ENCODE measurements at places on chromosomes 13 and 19. TPM values are rescaled to one million over a fixed set of nuclear protein-coding genes. Genes with fewer than 3 reads are reported as not detected.

The CEACAM3 gene
- not detected for total RNA-seq

The CDX2 gene
- not detected for total RNA-seq

The LCP1 gene
- 346 TPM for total RNA-seq

The SCN1B gene
- 1.9 TPM for total RNA-seq

The PPAN gene
- total RNA-seq, result 122 TPM

The TJP3 gene
- 1.3 TPM for total RNA-seq

The NPAS1 gene
- total RNA-seq, result 1.2 TPM

The FAAP24 gene
- total RNA-seq, result 2.5 TPM

The FGF22 gene
- not detected for total RNA-seq

The UBL3 gene
- 28.9 TPM for total RNA-seq

The LENG8 gene
- total RNA-seq, result 238 TPM

The CLDND2 gene
- total RNA-seq, result not detected

The SYT3 gene
- total RNA-seq, result not detected

The TEX29 gene
- total RNA-seq, result 0.34 TPM

- no peak for DNase-seq
Measured at GRCh38 chr19:10826231-10826630, 9.8 kb downstream of the TMED1 start.

DNA sequence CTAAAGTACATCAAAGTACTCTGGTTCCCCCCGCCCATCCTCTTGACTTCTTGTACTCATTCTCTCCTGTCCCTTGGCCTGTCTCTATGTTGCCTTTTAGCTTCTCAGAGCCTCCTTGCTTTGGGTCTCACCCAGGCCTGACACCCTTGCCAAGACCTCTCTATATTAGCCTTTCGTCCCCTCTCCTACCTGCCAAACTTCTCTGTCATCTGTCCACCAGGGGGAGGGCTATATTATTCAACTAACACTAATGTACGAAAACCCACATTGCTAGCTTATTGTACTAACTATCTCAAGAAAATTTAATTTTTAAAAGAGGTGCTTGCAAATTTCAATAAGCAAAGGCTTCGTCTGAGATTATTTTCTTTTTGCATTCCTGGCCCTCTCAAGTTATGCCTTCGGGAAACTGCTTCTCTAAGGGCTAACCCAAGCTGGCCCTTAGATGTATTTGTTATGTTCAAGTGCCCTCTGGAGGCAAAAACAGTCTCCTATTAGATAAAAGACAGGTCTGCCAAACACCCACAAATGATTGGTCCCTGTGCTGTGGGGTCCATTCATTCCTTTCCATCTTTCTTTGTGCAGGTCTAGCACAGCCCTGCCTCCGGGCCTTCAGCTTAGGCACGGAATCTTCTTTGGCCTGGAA, 6.3 kb upstream of the MRPS31 start:
- DNase-seq, result peak; percentile 44

- no peak for DNase-seq
Measured at GRCh38 chr19:56966225-56966696, 125.7 kb upstream of the PEG3 start.

- DNase-seq, result no peak
Measured at GRCh38 chr19:5097959-5098623, 129.2 kb downstream of the KDM4B start.

- DNase-seq, result no peak
Measured at GRCh38 chr19:40791996-40792395, 7.0 kb upstream of the EGLN2 start.

DNA sequence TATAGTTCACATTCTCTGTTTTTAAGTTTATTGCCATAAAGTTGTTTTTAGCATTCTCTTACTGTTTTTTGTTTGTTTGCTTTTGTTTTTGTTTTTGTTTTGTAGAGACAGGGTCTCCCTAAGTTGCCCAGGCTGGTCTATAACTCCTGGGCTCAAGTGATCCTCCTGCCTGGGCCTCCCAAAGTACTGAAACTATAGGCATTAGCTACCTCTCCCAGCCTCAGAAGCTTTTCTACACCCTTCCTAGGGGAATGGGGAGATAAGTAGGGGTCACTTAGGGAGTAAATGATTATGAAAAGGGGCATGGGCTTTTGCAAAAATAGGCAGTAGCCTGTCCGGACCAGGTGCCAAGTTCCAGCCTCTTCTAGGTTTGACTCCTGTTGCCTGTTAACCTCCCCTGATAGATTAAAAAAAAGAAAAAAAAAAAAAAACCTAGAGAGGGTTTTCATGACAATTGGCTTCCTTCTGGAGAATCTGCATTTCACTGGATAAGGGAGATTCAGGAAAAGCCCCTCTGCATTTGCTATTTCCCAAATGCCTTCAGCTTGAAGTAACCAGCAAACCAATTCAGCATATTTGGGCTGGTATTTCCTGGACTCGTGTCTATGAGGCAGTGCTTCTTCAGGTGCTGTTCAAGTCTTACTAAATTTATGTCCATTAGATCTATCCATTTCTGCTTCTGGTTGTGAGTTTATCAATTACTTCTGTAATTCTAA, 216.8 kb downstream of the TM9SF2 start:
- DNase-seq, result no peak

DNA sequence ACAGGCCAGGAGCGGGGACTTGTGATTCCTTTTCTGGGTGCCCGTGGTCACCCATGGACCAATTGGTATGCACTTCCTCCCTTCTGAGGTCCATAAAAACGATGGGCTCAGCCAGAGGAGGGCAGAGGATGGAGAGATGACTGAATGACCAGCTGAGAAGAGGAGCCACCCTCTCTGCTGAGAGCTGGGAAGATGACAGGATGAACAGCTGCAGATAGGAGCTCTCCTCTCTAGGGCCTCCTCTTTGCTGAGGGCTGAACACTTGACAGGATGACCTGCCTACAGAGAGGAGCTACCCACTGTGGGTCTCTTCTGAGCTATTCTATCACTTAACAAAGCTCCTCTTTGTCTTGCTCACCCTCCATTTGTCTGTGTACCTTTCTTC, 4.1 kb downstream of the IGFL4 start:
- no peak for DNase-seq

DNA sequence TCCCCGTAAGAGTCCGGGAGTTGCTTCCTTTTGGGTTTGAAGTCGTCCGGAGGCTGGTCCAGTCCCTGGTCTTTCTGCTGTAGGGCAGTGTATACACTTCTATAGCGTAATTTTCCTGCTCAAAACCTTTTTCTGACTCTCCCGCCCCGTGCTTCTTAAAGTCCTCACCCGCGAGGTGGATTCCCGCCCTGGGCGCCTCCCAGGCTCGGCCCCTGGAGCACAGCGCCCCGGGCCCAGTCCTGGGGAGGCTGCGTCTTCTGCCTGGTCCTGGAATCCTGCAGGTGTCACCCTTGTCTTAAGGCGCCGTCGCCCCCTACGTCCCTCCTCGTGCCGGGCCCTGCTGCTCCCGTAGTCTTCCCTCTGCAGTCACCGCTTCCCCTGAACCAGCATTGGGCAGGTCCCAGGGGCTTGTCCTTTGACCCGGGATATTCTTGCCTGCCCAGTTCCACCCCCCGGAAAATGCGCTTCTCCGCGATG, 34.4 kb upstream of the ZNF808 start:
- no peak for DNase-seq

DNA sequence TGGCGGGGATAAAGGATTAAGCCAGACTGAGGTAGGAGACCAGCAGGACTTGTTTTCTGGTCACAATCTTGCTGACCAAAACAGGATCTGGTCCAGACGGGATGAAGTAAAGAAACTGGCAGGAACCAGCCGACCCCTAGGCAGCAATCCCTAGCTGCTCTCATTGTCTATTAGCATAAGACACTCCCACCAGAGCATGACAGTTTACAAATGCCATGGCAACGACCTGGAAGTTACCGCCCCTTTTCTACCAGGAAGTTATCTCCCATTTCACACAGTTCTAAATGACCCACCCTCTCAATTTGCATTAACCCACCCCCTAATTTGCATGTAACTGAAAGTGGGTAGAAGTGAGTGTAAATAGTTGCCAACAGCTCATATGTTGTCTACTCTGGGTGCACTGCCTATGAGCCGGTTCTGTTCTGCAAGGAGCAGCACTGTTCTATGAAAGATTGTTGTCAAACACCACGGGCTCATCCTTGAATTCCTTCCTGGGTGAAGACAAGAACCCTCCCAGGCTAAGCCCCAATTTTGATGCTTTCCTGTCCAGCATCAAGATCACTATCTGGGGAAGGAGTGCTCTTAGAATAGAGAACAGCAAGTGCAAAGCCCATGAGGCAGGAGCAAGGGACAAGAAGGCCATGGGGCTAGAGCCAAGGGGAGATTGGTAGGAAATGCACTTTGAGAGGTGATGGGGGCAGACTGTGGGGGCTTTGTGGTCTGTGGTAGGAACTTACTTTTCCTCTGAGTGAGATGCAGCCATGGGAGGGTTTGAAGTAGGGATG, 13.9 kb upstream of the FBXO27 start:
- no peak for DNase-seq

- no peak for DNase-seq
Measured at GRCh38 chr19:49758292-49758691, 4.8 kb downstream of the TSKS start.

DNA sequence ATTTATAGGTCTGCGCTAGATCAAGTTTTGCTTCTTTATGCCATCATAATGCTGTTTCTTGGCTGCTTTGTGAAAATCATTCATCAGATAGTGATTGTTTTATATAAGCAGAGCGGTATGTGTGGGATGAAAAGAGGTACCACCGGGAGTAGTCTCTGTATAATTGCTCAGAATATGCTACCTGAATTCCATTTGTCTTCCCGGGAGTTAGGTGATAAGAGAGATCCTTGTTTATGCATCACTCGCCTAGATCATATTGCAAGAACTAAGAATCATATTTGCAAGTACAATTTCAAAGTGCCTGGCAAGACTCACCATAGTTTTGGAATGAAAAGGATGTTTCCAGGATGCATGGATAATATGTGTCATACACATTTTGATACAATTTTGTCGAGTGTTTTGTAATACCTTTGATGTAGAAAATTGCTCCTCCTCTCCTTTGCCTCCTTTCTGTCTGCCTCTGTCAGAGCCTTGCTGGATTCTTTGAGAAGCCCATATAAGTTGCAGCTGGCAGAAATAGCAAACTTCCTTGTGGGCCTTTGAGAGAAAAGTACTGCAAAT, 1306.0 kb upstream of the SLC10A2 start:
- DNase-seq, result no peak

- DNase-seq, result no peak
Measured at GRCh38 chr19:1757468-1758230, 4.3 kb downstream of the ONECUT3 start.

DNA sequence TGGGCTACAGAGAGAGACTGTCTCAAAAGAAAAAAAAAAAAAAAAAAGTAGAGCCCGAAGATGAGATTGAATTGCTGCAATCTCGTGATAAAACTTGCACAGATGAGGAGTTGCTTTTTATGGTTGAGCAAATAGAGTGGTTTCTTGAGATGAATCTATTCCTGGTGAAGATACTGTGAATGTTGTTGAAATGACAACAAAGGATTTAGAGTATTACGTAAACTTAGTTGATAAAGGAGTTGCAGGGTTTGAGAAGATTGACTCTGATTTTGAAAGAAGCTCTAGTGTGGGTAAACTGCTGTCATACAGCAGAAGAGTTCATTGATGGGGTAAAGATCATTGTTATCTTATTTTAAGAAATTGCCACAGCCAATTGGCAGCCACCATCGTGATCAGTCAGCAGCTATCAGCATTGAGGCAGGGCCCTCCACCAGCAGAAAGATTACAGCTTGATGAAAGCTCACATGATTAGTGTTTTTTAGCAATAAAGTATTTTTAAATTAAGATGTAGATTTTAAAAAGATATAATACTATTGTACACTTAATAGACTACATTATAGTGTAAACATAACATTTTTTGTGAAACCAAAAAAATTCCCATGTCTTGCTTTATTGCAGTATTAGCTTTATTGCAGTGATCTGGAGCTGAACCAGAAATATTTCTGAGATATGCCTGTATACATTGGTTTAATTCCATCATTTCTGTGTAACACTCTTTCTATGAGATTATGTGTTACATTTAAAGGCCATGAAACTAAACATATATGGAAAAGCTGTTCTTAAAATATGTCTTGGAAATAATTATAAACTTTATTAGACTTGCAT, 43.1 kb downstream of the ZMYM2 start:
- DNase-seq, result no peak

GRCh38 chr13:113783966-113784644, 25.1 kb downstream of the TMEM255B start:
- DNase-seq, result no peak

GRCh38 chr13:28805193-28805819, 14.8 kb upstream of the MTUS2 start:
- no peak for DNase-seq

GRCh38 chr13:21673539-21673788, 2.6 kb downstream of the FGF9 start:
- DNase-seq, result no peak

- peak; percentile 40 for DNase-seq
Measured at GRCh38 chr13:30355384-30355699, 48.0 kb upstream of the KATNAL1 start.

- DNase-seq, result no peak
Measured at GRCh38 chr13:40537146-40537895, 129.1 kb downstream of the FOXO1 start.

DNA sequence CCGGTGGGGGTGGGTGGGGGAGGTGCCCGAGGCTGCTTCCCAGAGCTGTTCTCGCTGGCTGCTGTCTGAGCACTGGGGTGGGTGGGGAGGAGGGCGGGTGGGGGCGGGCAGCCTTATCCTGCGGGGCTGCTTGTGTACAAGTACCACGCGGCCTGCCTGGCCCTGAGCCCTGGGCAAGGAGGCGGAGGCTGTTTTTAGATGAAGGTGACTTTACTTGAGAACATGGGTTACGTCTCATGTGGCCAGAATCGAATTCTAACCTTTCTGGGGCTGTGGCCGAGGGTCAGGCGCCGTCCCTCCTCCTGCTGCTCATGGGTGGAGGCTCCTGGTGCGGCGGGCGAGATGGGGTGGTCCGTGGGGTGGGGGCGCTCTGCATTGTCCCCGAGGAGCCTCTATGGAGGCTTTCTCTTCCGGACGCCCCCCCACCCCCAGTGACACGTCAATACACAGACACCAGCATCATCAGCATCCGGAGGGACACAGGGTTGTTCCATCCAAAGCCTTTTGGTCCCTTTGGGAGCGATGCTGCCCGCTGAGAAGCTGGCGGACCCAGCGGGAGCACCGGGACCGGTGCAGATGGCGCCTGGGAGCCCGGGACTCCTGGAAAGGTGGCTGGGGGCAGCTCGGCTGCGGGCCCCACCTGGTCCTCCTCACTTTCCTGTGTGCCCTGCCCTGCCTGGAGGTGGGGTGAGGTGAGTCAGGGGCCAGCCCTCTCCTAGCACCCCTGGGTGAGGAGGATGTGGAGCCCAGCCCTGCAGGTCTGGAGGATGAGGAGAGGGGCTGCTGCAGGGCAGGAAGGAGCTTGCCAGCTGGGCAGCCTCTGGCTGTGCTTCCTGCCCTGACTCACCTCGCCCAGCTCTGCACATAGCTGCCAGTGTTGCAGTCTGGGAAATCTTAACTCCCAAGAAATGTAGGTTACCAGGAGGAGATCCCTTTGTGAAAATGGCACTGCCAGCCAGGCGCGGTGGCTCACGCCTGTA, 3.4 kb downstream of the BSG start:
- DNase-seq, result no peak

- no peak for DNase-seq
Measured at GRCh38 chr19:33186431-33187182, 7.5 kb upstream of the LRP3 start.

GRCh38 chr19:50817941-50818858, 5.4 kb downstream of the KLK1 start:
- DNase-seq, result no peak

All from naive thymus-derived CD4-positive, alpha-beta T cell (primary cell).